ENCODE measurements at places on chromosomes 1 and 21.

- peak; percentile 80 for DNase-seq
These were observed 16.5 kb downstream of the STK40 start for GRCh38 chr1:36369061-36369861.

GRCh38 chr1:227223171-227223806 is 95.0 kb downstream of the CDC42BPA start:
- no peak for DNase-seq

GRCh38 chr1:24696041-24696755 is 49.0 kb upstream of the CLIC4 start:
- DNase-seq = no peak

DNA sequence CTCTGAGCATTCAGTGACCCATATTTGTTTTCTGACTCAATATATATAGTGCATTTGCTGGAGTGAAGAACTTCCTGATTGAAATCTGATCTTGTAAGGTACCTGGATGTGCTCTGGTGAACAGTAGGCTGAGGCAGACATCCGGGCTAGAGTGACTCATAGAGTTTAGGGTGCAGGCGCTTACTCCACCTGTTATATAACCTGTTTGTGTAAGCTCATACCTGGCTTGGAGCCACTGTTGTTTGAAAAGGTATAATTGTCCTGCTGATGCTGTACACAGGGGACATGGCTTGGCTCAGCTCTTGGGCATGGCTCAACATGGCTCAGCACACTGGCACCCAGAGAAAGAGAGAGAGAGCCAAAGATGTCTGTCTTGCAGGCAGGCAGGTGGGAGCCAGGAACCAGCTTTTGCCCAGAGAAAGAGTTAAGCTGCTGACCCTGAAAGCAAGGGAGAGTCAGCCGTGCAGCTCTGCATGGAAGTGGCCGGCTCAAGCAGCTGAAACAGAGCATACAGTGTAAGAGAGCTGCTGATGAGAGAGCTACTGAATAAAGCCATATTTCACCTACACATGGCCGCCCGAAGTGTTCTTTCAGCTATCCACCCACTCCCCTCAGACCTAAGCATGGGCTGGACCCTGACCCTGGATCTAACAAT is 43.2 kb downstream of the GJA5 start:
- no peak for DNase-seq

DNA sequence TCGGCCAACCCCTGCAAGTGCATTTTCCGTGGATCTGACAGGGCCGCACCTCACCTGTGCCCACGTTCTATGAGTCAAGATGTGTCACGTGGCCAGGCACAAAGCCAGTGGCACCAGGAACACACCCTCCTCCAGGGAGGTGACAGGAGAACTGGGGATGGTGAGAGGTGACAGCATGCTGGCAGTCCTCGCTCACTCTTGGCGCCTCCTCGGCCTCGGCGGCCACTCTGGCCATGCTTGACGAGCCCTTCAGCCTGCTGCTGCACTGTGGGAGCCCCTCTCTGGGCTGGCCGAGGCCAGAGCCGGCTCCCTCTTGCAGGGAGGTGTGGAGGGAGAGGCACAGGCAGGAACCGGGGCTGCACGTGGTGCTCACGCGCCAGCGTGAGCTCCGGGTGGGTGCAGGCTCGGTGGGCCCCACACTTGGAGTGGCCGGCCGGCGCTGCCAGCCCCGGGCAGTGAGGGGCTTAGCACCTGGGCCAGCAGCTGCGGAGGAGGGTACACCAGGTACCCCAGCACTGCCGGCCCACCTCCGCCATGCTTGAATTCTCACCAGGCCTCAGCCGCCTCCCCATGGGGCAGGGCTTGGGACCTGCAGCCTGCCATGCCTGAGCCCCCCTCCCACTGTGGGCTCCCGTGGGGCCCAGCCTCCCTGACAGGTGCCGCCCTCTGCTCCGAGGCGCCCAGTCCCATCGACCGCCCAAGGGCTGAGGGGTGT is 11.6 kb upstream of the TTC34 start:
- no peak for DNase-seq

DNA sequence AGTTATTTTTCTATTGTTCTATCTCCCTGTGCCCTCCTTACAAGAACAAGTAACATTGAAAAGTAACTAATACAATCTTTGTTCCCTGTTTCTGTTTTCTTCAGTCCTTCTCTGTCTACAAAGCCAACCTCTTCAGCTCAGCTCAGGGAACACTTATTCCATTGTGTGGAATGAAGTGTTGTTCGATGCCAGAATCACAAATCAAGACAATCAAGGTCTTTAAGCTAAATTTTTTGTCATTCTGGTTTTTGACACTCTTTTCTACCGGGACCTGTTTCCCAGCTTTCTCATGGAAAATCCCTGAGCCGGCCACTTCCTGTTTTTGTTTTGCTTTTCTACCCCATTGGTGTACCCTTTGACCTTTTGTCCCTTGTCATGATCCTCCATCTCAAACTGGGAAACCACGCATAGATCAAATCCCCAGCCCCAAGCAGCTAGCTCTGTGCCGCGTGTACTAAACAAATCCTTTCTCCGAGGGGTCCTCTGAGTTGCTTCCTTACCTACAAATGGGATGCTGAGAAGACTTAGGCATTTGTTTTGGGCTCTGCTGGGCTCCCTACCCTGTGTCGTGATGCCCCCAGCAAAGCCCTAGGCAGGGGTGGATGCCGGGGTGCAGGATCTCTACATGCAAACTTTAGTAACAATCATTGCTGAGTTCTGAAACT is 141.8 kb downstream of the TOMM20 start:
- DNase-seq = no peak

- DNase-seq = no peak
These were observed 3.3 kb upstream of the DNTTIP2 start for GRCh38 chr1:93882269-93882668.

DNA sequence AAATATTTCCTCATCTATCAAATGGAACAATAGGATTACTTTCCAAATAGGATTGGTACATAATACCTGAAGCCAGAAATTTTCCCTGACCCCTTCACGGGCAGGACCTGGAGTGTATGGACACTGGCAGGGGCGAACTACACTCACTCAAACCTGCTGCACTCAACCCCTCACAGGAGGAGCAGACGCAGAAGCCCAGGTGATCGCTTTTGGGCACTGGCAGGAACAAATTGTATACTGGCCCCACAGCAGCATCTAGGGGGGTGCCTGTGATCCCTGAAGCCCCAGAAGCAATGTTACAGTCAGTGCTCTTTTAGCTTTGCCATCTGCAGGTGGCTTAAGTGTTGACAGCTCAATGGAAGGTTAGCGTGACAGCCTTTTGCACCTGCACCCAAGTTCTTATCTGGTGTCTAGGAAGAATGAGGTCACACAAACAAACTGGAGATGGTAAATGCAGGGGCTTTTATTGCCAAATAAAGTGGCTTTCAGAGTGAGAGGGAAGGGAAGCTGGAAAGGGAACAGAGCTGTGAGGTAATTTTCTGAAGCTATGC is 199.2 kb upstream of the NEGR1 start:
- no peak for DNase-seq

- DNase-seq = no peak
These were observed 96.3 kb upstream of the ST6GALNAC5 start for GRCh38 chr1:76770979-76771378.

GRCh38 chr1:166432655-166433054 is 265.9 kb upstream of the FAM78B start:
- no peak for DNase-seq

DNA sequence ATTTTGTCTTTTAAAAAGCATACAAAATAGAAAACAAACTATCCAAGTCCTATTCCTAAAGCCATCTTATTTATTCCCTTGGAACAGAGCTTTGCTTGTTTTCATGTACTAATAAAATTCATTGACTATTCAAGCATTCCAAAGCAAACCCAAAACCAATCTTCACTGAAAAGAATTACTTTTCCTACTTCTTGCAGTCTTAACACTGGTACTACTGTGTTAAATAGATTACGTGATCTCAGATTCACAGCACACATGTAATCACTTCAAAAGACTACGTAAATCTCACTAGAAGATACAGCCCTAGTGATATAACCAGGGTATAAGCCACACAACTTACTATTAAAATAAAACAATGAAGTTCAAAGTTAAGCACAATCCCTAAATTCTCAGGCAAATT is 39.0 kb downstream of the ZZZ3 start:
- DNase-seq = no peak

GRCh38 chr1:110631836-110632620 is 25.9 kb upstream of the KCNA2 start:
- no peak for DNase-seq

- DNase-seq = no peak
These were observed 14.3 kb upstream of the SLC1A7 start for GRCh38 chr1:53156783-53157182.

- peak; percentile 96 for DNase-seq
These were observed 1.7 kb downstream of the RCC2 start for GRCh38 chr1:17437580-17438317.

DNA sequence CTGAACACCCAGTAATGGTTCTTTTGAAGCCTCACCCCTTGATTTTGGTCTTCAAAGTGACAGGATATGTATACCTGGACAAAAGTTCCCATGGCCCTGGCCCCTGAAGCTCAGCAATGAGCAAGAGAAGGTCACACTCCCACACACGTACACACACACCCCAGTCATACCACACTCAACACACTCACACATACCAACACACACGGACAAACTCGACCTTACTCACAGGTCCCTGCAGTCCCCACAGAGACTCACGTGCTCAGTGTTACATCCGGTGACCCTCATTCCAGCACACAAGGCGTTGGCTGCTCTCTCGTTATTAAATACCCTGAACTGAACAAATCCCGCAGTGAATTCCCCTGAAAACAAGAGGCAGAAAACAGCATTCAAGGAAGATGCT is 5.9 kb downstream of the ITLN1 start:
- no peak for DNase-seq

GRCh38 chr1:152112101-152112884 is 3.0 kb downstream of the TCHH start:
- no peak for DNase-seq

DNA sequence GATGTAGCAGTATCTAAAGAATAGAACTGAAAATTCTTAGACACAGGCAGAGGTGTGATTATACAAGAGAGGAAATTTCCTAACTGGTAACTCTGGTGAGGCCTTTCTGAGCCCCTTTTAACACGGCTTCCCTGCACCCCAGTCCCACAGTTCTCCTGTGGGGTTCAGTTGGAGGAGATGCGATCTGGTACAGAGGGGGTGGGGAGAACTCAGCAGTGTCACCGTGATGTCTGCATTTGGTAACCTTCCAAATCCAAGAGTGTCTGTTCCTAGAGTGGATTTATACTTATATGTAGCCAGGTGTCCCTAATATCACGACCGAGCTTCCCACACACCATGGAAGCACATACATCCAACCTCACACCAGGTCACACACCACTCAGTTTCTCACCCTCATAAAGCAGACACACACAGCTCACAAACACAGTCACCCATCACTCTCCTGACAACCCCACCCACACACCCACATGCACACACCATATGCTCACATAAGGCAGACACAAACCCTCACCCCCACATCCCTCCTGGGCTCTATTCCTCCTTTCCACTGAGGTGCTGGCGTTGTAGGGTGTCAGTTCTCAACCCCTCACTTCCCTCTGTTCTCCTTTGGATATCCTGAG is 48.5 kb downstream of the RHBG start:
- no peak for DNase-seq

DNA sequence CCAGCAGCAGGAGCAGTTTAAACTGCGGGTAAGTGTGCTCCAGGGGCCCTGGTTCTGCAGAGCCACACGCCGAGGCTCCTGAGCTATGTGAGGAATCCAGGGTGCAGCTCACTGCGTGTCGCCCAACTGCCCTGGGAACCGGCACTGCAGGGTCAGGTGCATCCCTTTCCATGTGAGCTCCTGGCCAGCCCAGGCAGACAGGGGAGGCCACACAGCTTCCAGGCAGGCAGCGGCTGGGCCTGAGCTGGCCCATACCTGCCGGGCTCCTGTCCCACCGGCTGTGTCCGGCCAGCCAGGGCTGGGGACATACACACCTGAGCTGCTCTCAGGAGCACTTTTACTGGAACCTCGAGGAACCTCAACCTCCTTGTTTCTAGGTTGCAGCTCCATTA is 18.6 kb upstream of the COL18A1 start:
- DNase-seq = no peak

DNA sequence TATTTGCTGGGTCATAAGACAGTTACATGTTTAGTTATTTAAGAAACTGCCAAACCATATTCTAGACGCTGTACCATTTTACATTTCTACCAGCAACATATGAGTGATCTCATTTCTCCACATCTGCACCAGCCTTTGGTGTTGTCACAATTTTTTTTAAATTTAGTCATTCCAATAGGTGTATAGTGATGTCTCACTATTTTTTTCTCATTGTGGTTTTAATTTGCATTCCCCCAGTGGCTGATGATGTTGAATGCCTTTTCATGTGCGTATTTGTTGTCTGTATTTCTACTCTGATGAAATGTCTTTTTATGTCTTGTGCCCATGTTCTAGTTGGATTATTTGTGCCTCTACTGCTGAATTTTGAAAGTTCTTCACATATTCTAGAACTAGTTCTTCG is 38.4 kb downstream of the NFASC start:
- DNase-seq = no peak

DNA sequence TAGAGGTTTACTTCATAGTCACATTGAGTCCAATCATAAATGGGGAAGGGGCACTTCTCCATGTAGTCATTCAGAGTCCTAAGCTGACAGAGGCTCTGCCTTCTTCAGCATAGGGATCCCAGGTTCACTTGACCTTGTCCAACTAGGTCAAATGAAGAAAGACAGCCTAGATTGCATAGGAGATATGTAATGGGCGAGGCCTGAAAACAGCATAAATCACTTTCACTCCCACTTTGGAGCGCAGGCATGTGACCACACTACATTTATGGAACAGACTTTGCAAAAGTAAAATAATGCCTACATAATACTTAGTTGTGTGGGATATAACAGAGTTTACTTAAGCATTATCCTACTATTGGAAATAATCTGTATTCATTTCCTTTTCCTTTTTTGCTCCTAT is 51.7 kb downstream of the HOOK1 start:
- no peak for DNase-seq

Measured in AG08396 (cell line).